ENCODE measurements at places on chromosomes 6 and 20.

DNA sequence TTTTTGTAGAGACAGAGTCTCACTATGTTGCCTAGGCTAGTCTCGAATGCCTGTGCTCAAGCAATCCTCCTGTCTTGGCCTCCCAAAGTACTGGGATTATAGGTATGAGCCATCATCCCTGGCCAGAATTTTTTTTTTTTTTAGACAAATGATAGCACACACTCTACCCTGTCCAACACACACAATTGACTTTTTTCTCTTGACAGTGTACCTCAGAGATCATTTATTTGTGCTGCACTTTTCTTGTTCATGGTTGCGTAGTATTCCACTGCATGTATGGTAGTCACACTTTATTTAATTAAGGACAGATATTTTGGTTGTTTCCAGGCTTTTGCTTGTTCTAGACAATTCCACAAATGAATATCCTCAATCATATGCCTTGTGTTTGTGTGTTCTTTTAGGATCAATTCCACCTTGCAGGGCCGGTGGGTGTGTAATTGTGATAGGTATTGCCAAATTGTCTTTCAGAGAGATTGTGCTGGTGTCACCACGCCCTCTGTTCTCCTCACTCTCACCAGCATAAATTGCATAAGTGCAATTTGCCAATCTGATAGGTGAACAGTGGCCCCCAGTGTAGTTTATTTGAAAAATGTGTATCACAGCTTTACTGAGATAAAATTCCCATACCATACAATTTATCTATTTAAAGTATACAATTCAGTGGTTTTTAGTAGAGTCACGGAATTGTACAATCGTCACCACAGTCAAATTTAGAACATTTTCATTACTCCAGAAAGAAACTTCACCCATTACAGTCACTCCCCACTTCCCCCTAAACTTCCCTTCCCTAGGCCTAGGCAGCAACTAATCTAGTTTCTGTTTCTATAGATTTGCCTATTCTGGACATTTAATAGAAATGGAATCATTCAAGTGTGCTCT is 20.1 kb downstream of the SRC start:
- no peak for DNase-seq

DNA sequence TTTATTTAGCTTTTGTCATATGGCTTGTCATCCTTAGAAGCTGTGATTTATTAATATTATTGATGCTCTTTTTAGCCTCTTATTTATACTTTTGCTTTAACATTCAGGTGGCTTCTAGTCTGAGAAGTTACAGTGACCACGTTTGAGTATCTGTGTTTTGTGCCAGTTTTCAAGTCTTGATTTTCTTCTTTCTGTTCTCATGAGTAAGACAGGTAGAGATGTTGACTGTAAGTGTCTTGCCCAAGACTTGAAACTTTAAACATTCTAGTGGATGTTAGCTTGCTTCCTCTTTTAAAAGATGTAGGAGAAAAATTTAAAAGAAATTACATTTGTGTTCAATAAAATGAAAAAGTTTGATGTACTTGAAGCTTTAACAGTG is 122.6 kb downstream of the LRRC1 start:
- DNase-seq: no peak

- DNase-seq: peak; percentile 98
Observed at GRCh38 chr6:26556263-26557070, 18.3 kb downstream of the HMGN4 start.

DNA sequence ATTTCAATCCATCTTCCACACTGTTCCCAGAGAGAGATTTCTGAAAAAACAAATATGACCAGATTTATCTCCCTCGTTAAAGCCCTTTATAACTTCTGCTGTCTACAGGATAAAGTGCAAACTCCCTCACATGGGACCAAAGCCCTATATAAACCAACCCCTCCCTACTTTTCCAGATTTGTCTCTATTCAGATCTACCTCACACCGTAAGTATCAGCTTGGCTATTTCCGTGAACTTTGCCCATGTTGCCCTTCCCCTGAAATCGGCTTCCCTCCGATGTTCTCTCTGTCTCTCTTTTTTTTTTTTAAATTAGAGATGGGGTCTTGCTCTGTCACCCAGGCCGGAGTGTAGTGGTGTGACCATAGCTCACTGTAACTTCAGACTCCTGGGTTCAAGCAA is 12.1 kb upstream of the FAM8A1 start:
- DNase-seq: no peak

GRCh38 chr20:10356628-10357027 is 77.4 kb downstream of the MKKS start:
- no peak for DNase-seq

DNA sequence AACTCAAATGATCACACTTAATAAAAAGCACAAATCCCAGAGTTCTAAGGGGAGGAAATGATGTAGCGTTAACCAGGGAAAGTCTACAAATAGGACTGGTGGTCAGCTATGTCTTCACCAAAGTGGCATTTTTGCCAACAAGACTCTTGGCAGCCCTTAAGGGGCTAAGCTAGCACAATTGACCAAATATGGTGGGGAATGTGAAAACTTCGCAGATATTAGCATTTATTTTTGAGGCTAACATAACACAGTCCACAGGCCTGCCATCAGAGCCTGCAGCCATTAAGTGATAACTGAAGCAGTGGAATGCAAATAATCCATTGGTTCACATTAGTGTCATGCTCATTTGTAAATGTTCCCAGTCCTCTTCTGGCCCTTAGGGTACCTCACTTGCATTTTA is 274.6 kb downstream of the FOXC1 start:
- DNase-seq: no peak

DNA sequence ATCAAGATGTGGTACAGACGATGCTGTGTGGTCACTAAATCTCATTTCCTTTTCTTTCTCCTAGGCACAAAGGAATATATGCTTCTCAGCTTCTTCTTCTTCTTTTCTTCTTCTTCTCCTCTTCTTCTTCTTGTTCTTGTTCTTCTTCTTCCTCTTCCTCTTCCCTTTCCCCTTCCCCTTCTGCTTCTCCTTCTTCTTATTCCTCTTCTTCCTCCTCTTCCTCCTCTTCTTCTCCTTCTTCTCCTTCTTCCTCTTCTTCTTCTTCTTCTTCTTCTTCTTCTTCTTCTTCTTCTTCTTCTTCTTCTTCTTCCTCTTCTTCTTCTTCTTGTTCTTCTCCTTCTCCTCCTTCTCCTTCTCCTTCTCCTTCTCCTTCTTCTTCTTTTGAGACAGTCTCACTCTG is 190.4 kb upstream of the DTNBP1 start:
- no peak for DNase-seq

GRCh38 chr6:12178521-12178920 is 111.6 kb upstream of the EDN1 start:
- no peak for DNase-seq

DNA sequence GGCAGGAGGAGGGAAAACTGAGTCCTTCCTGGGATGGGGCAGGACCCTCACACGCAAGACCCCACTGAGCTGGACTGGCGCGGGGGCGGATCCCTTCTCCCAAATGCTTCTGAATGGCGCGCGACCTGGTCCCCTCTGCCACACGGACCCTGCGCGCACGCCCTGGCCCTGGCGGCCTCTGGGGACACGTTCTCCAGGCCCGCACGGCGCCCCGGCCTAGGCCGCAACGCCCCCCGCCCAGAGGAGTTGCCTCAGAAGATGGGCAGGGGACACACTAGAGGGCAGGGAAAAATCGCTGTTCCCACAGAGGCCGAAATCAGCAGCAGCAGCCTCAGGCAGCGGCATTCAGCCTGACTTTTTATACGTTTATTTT is 45.2 kb upstream of the OSTM1 start:
- DNase-seq: no peak

GRCh38 chr6:54716877-54717276 is 129.7 kb upstream of the FAM83B start:
- no peak for DNase-seq

- DNase-seq: no peak
Observed at GRCh38 chr20:20521736-20522135, 153.8 kb downstream of the INSM1 start.

- DNase-seq: no peak
Observed at GRCh38 chr20:6707321-6707831, 60.1 kb upstream of the BMP2 start.

DNA sequence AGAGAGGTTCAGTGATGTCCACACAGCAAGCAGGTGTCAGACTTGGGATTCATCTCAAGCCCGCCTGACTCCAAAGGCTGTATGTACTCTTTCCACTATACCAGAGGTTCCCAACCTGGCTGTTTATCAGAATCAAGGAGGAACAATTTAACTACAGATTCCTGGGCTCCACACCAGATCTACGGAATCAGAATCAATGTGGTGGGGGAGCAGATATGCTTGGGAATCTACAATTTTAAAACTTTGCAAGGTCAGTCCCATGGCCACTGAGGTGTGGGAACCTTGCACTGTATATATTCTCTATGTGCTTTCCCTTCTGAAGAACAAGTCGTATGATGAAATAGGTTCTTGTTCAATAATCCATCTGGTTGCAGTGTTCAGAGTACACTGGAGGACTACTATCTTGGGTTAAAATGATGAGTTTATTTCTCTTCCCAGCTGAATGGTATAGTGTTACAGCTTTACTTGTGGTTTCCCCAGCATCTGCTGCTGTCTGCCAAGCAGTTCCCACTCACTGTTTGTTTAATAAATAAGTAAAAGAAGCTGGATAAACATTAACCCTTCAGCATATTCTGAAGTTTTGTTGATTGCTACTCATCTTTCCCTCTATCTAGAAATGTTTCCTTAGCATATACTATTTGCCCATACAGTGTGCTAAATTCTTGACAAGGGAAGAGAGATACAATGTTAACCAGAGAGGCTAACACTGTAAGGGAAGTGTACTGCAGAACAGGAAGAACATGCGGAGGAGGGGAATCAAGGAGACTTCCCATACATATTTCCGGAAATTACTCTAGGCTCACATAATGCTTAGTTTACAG is 9.9 kb downstream of the TTI1 start:
- DNase-seq: no peak

- DNase-seq: no peak
Observed at GRCh38 chr20:19404826-19405225, 192.4 kb downstream of the SLC24A3 start.

GRCh38 chr6:11313207-11313606 is 80.7 kb upstream of the NEDD9 start:
- DNase-seq: no peak

DNA sequence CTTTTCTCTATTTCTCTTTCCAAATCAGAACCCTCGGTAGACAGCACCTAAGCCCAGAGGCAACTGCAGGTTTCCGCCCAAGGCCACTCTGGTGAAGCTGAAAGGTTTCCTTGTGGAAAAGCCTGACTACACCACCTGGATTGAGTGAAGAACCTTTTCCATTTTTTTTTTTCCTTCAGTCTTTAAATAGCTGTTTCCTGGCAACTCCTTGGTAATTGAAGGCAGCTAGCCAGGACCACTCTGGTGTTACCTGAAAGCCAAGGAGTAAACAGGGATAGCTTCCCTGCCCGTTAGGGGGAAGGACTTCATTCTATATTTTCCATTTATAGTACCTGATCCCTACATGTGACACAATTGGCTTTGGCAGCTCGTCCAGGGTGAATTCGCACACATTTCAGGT is 1238.4 kb downstream of the GRIK2 start:
- DNase-seq: no peak

DNA sequence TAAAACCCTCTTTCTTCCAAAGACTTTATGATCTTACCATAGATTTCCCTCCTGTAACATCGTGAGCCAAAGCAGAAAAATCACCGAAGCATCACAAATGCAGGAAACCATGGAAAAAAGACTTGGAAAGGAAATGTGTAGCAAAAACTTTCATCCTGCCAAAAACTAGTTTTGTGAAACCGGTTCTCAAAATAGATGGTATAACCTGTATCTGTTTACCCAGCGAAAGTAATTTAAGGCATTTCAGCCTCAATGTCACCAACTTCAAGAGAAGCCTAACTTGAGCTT is 213.9 kb downstream of the ZNF217 start:
- no peak for DNase-seq

GRCh38 chr20:50310673-50311051 is 120.0 kb downstream of the CEBPB start:
- DNase-seq: no peak

GRCh38 chr6:1739680-1740079 is 130.0 kb downstream of the FOXC1 start:
- no peak for DNase-seq

- DNase-seq: no peak
Observed at GRCh38 chr20:9241721-9242427, 173.0 kb downstream of the PLCB4 start.

GRCh38 chr6:158766621-158767455 is 52.3 kb downstream of the EZR start:
- DNase-seq: no peak

DNA sequence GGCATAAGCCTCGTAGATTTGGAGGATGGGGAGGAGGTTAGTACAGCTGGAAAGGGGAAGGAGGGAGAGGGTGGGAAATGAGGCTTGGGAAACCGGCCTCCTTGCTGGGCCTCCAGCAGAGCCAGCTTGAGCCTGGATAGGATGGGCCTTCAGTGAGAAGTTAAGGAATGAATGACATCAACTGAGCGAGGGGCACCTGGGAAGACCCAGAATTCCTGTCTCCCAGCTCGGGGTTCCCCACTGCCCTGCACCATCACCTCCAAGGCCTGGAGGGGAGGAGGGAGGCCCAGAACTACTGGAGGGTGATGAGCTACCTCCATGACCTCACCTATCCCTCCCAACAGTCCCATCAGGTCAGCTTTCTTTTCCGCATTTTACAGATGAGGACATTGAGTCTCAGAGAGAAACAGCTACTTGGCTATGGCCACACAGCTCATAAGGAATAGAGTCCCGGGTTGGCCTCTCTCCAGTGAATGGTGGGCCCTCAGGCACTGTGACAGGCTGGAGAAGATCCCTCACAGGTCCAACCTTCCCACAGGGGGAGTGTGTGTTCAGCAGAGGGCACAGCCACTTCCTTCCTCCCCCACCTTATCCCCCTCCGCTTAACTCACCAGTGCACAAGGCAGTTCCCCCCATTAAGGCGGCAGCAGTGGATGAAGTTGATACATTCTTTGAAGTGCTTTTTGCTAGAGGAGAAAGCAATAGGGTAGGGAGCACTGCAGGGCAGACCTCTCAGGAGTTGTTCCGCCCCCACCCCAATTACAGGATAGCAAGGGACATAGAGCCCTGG is 6.8 kb downstream of the DUSP15 start:
- DNase-seq: no peak

DNA sequence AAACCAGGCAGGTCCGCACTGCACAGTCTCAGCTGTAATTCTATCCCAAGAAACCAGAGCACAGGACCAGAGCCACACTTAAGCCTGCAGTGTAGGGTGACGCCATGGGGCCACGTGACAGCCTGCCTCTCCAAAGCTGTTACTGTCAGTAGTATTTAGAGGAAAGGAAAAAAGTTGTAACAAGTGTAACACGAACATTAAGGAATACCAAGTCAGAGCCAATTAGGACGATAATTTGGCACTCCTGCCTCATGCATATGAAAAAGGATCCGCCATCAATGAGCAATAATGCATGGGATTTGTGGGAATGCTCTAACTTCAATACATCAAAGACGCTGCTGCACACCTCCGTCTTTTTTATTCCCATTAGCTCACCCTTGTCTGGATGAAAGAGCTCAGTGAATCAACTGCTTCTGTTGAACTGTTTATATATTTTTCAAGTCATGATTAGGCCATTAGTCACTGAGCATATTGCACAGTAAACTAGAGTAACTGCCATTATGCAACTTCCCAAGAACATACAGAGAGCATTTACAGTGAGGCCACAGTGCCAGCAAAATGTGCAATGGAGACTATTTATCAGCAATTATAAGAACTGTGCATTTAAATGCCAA is 79.9 kb downstream of the ATXN1 start:
- DNase-seq: peak; percentile 88

GRCh38 chr20:25637247-25637646 is 13.4 kb upstream of the NANP start:
- DNase-seq: no peak

GRCh38 chr20:39358052-39358451 is 395.9 kb downstream of the DHX35 start:
- DNase-seq: no peak

GRCh38 chr20:46739431-46740213 is 30.2 kb downstream of the SLC2A10 start:
- no peak for DNase-seq

- DNase-seq: no peak
Observed at GRCh38 chr20:59938696-59939051, 1.4 kb downstream of the PPP1R3D start.

Measured in Panc1 (cell line).